Kasumi-1 (cell line): ENCODE measurements at places on chromosomes 2 and 18.

- no peak for DNase-seq
Measured at GRCh38 chr18:10414293-10414842, 40.1 kb upstream of the APCDD1 start.

DNA sequence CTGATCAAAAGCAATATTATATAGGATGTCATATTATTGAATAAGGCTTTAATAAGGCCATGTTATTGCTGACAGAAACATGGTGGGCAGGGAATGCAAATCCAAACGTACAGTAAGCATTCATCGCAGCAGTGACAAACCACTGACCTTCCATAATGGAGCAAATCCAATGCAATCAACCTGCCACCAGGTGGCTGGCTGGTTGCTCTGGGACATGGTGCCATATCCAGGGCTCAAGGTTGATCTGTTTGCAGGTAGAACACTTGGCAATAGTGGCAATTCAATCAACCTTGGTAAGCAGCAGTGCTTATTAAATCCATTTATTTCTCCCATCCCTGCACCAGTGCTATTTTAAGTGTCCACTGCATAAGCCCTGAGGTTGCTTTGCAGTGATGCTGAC, 75.4 kb downstream of the CERKL start:
- no peak for DNase-seq

DNA sequence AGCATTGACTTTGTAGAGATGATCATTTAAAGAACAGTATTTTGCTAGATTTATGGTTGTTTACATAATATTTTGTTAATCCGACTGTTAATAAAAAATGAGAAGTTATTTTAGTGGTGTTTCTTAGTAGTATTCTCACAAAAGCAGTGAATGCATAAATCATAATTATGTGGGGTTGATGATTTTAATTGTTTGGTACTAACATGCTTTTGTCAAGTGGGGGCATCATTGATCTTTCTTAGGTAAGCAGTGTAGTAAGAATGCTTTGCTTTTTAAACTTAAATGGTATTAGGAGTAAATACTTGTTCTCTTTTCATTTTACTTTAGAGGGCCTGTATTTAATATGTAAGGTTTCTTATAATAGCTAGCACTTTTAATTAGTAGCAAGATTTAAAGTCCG, 109.2 kb upstream of the OTX1 start:
- no peak for DNase-seq

DNA sequence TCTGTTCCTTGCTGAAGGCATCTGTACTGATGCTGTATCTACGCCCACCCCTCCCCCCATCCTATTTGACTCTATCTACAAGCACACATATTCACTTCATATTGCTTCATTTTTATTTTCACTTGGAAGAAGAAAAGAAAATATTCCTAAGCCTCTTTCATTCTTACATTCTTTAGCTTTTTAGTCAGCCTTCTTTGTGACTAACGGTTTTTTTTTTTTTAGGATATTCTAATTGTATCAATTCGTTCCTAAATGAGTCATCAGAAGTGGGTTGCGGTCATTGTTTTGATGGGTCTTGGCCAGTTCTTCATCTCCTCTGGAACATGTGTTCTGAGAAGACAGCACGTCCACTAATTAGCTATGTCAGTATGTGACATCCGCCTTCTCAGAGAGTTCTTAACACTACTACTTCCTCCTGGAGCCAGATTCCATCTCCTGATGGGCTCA, 88.7 kb downstream of the MYO1B start:
- DNase-seq: no peak

DNA sequence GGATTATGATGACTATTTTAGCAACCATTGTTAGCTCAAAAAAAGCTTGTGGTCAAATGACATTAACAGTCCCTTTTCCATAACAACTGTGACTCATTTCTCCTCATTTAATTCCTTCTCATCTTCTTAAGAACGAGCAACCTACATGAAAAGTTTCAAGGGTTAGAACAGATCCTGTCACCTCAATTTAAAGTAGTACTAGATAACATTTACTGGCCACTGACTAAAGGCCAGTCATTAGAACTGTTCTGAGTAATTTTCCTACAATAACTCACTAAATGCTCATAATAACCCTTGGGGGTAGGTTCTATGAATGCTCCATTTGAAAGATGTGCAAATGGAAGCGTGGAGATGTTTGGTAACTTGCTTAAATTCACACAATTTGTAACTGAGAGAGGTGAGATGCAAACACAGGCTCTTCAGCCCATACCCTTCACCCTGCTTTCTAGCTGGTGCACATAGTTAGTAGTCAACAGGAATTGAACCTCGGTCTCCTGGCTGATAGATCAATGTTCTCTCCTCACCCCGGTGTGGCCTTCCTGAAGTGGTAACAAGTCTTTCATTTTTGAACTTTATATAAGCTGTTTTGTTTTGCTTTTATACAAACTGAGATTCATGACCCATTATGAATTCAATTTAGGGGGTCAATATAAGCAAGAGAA, 212.5 kb downstream of the SETBP1 start:
- no peak for DNase-seq

DNA sequence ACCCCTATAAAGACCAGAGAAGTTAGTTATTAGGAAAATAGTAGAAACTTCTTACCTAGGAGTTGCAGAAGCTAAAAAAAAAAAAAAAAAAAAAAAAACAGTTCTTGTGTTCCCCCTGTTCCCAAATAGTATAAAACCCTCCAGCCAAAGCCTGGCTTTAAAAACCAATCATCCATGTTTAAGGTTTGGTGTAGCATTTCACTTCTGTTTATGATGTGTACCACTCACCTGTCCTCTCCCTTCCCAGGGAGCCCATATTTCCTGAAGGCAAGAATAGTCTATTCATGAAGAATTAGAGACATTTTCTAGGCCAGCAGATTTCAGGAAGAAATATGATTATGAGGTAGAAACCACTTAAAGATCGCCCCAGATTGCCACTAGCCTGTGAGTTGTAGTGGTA, 273.6 kb downstream of the SETBP1 start:
- no peak for DNase-seq

GRCh38 chr2:61633250-61633649, 95.1 kb upstream of the XPO1 start:
- DNase-seq: no peak

GRCh38 chr2:212845941-212846340, 305.5 kb downstream of the IKZF2 start:
- DNase-seq: no peak
